IMR-90 (cell line): ENCODE measurements at places on chromosomes 3 and 15. TPM values are rescaled to one million over a fixed set of nuclear protein-coding genes. Genes with fewer than 3 reads are reported as not detected.
A peak's percentile ranks its signal among the peaks of the same experiment; 100 is the strongest.

The MKRN3 gene
- total RNA-seq: under 0.01 and 0.56 TPM in 2 replicates

DNA sequence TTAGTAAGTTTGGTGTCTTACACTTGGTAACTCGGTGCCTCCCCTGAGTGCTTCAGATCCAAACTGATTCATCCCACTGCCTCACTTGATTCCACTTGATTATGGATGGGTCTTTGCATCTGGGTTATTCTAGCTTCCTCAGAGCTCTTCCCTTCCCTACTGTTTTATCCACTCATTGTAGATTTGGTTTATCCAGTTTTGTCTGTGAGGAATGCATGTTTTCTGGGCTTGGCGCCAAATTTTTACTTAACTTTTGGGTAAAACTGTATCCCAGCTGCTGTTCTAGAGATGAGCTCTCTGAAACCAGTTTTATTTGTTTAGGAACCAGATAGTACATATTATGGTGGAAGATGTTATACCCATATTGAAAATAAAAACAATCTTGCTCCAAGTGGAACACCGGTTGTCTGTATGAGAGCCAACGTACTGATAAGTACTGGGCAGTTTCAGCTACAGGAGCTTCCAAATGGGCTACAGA is 20.9 kb downstream of the RAD54L2 start:
- DNase-seq: peak; percentile 84

GRCh38 chr15:73240866-73241499 is 127.8 kb downstream of the HCN4 start:
- peak; percentile 67 for DNase-seq

DNA sequence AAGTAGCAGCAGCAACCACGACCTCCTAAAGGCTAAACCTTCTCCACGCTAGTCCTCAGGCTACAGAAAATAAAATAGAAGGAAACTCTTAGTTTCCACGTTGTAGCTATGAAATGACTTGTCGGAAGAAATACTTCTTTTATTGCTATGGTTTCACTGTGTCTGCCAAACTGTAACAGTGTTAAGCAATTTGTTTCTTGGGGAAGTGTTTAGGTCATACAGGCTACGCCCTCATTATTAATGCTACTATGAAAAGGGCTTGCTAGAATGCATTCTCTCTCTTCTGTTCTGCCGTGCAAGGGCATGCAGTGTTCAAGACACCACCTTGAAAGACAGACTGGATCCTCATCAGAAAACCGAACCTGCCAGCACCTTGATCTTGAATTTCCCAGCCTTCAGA is 462.7 kb downstream of the PLOD2 start:
- no peak for DNase-seq
